ENCODE measurements at places on chromosomes 1 and 21.
A peak's percentile ranks its signal among the peaks of the same experiment; 100 is the strongest.

DNA sequence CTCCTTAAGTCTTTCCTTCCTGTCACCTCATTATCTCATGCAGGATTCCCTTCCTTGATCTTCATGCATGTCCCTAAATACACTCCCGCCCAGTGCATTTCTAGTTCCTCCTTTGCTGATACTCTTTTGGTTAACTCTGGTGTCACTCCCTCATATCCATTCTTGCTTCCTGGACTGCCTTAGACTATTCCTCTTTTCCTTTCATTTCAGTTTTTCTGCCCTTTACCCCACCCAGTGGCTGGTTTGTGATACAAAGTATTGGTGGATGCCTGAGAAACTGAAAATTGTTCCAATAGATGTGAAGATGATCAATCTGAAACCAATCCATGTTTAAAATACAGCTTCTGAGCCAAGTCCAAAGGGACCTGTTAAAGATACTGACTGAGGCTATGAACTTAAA, 553.8 kb upstream of the CAMK1G start:
- DNase-seq: no peak

- no peak for DNase-seq
Measured at GRCh38 chr21:33030633-33031032, 4.9 kb downstream of the OLIG2 start.

DNA sequence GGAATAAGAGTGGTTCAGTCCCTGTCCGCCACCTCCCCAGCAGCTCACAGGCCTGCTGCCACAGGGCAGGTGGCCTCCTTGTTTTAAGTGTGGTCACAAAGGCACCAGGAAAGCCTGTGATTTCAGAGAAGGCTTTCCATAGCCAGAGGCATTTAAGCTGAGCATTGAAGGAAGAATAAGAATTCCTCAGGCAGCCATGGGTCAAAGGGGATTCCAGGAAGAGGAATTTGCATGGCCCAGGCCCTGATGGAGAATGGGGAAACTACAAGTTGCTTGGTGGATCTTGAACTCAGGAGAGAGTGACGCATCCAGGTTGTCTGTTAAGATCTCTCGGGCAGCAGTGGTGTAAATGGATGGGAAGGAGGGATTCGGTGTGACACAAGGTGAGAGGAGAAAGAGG, 66.7 kb downstream of the KLHDC7A start:
- no peak for DNase-seq

DNA sequence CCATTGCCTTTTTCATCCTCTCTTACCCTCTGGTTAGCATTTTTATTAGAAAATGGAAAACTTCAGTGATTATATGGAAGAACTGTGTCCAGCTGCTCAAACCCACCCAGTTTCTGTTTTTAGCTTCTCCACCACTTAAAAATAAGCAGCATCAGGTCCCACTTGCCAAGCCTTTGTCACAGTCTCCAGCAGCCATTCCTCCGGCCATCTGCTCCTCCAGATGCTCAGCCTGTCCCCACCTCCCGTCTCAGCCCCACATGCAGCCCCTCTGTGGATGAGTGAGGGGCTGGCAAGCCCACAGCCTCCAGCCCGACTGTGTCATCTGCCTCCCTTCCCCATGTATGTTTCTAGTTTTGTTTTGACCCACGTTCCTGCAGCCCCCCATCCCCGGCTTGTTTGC, 289.7 kb downstream of the HHAT start:
- no peak for DNase-seq

- peak; percentile 53 for DNase-seq
Measured at GRCh38 chr1:93346421-93346993, 800 bp downstream of the DR1 start.

DNA sequence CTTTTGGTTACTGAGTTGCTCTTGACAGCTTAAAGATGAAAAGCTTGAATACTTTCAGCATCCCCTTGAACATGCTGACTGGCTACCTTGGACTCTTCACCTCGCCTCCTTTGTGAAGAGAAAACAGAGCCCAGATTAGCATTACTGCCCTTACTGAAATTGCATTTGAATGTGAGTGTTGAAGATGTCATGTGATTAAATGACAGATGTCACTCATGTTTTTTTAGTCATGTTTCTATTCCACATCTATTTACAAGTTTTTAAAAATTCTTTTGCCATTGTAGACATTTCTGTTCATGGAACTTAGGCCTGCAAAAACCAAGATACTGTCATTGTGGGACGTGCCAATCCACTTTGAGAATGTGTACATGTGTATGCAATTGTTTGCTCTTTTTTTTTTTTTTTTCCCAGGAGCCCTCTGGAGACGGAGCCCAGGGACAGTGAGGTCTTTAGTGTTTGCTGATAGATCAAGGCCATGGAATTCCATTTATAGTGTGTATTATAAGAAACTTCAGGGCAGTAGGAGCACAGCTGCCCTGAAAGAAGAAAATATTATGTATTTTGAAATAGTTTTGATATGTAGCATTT, 25.7 kb upstream of the IVNS1ABP start:
- DNase-seq: no peak

GRCh38 chr1:29113413-29114117, 10.1 kb downstream of the TMEM200B start:
- no peak for DNase-seq

GRCh38 chr21:38438462-38438893, 59.8 kb downstream of the ERG start:
- no peak for DNase-seq

- DNase-seq: peak; percentile 90
Measured at GRCh38 chr1:89804642-89805237, 16.1 kb upstream of the LRRC8D start.

DNA sequence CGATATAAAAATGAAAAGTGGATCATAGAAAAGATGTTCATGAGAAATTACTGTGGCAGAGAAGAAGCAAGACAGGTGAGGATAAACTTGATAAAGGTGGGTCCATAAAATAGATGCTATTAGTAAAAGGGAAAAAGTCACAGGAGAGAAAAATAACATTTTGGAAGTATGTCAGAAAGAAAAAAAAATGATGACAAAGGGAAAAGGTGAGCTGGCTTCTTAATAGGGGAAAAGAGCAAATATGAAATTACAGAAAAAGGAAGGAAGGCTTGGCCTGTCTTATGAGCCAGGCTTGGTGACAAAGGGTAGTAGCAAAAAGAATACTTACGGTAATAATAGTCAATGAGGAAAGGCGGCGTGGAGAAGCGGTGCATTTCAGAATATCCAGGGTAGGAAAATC, 386.1 kb downstream of the RWDD3 start:
- no peak for DNase-seq

- no peak for DNase-seq
Measured at GRCh38 chr1:111202366-111202706, 1.9 kb upstream of the DENND2D start.

GRCh38 chr1:54460351-54460750, 54.2 kb upstream of the SSBP3 start:
- no peak for DNase-seq

DNA sequence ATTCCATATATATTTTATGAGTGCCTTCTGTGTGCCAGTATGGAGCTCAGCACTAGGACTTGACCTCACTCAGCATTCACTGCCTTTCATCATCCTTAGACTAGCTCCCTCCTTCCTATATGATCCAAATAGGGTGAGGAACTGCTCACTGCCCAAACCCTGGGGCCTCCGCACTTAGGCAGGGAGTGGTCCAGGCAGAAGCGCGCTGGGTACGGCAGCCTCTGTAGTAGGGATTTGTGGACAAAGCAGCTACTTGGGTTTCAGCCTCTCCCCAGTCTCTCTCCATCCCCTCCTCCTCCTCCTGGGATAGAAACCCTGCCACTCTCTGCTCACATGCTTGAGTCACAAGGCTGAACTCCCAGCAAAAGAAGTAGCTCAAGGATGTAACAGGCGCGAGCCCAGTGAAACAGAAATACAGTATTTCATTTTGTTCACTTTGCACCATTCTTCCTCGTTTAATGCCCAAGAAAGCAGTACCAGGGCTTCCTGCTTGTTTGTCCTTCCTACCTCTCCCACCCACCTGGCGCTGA, 32.9 kb downstream of the PLEKHA6 start:
- DNase-seq: no peak

- no peak for DNase-seq
Measured at GRCh38 chr1:224124220-224124619, 10.3 kb downstream of the FBXO28 start.

GRCh38 chr1:36067871-36068270, 16.0 kb upstream of the TEKT2 start:
- no peak for DNase-seq

- no peak for DNase-seq
Measured at GRCh38 chr1:226754793-226755533, 15.9 kb upstream of the ITPKB start.

Data from Kasumi-1 (cell line).